Thoracic aorta endothelial cell (primary cell): ENCODE measurements at places on chromosomes 5 and 9. TPM values are rescaled to one million over a fixed set of nuclear protein-coding genes. Genes with fewer than 3 reads are reported as not detected.

Gene SPATA31A3
- total RNA-seq: not detected in 2 replicates

Gene ECSCR
- total RNA-seq: 274 and 317 TPM in 2 replicates

Gene NOXA1
- 0.27 and 0.29 TPM in 2 replicates for total RNA-seq

Gene SPINK6
- not detected in 2 replicates for total RNA-seq

Gene CTSV
- total RNA-seq: 1.2 and 1.5 TPM in 2 replicates

Gene SH3PXD2B
- total RNA-seq: 33.8 and 36.3 TPM in 2 replicates

Gene FAM221B
- not detected in 2 replicates for total RNA-seq

Gene GRM6
- not detected in 2 replicates for total RNA-seq

Gene IFNB1
- total RNA-seq: not detected in 2 replicates

Gene ACOT12
- total RNA-seq: not detected in 2 replicates

Gene TMEM232
- total RNA-seq: 0.80 and 2.4 TPM in 2 replicates

Gene RC3H2
- total RNA-seq: 77.5 and 85.1 TPM in 2 replicates
